ENCODE measurements at places on chromosomes 3 and 15. TPM values are rescaled to one million over a fixed set of nuclear protein-coding genes. Genes with fewer than 3 reads are reported as not detected.
A peak's percentile ranks its signal among the peaks of the same experiment; 100 is the strongest.

GRCh38 chr15:98668566-98669308, 20.4 kb downstream of the IGF1R start:
- H3K27ac ChIP-seq, result no peak overlapping the region
- no peaks in the 10 kb centered on the region for H3K36me3 ChIP-seq
- no peak for DNase-seq
- no peak overlapping the region for H3K4me3 ChIP-seq

DNA sequence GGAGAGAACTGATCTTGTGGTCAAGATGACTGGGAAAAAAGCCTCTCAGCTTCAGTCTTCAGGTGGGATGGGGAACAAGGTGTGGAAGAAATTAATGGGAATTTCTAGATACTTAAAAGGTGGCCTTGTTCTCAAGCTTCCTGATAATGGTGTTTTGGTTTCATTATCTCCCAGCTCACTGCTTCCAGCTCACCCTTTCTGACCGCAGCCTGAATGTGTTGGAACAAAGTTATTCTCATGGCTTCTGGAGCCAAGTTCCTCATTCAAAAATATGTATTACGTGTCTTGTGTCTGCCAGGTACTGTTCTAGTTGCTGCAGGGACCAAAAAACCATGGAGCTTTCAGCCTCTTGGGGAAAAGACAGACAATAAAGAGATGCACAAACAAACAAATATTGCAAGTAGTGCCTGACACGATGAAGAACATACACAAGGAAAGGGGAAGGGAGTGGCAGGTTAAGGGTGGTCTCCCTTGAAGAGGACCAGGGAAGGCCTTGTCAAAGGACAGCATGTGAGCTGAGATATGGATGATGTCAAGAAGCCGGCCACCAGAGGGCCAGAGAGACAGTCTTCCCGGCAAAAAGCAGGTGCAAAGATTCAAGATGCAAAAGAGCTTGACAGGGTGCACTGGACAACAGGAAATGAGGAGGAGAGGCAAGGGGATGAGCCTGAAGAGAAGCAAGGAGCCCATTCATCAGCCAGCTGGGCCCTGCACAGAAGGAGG, 35.5 kb downstream of the ARRDC4 start:
- no peaks in the 10 kb centered on the region for H3K4me1 ChIP-seq
- H3K36me3 ChIP-seq, result no peaks in the 10 kb centered on the region
- DNase-seq, result no peak
- H3K27ac ChIP-seq, result no peak overlapping the region
- H3K4me3 ChIP-seq, result no peak overlapping the region

DNA sequence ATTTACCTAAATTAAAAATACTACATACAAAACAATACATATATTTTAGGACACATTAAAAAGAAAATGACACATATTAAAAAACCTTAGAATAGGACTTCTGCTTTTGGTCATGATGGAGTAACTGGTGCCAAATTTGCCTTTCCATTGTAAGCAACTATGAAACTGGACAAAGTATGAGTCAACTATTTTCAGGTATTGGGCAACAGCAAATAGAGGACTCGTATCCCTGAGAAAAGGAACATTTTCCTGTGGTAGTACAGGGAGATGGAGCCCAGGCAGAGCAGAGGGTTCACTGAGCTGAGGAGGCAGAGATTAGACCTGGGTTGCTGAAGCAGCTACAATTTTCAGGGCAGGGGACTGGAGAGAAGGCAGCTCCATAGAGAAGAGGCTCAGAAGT, 14.7 kb downstream of the CCR1 start:
- H3K4me1 ChIP-seq, result no peaks in the 10 kb centered on the region
- no peaks in the 10 kb centered on the region for H3K27me3 ChIP-seq
- H3K4me3 ChIP-seq, result no peak overlapping the region

DNA sequence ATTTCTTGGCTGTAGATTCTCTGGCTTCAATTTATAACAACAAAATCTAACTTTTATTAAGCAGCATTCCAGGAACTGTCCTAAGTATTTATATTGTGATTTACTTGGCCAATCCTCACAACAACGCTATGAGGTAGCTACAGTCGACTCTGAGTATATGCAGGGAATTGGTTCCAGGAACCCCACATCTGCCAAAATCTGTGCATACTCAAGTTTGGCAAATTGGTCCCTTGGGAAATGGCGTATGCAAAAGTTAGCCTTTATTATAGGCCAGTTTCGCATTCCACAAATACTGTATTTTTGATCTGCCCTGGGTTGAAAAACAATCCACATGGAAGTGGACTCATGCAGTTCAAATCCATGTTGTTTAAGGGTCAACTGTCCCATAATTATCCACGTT, 53.9 kb downstream of the RAP2B start:
- no peaks in the 10 kb centered on the region for H3K36me3 ChIP-seq
- peaks cover 20% of the 10 kb centered on the region for H3K4me1 ChIP-seq
- H3K27ac ChIP-seq, result no peak overlapping the region
- DNase-seq, result no peak
- H3K4me3 ChIP-seq, result no peak overlapping the region

DNA sequence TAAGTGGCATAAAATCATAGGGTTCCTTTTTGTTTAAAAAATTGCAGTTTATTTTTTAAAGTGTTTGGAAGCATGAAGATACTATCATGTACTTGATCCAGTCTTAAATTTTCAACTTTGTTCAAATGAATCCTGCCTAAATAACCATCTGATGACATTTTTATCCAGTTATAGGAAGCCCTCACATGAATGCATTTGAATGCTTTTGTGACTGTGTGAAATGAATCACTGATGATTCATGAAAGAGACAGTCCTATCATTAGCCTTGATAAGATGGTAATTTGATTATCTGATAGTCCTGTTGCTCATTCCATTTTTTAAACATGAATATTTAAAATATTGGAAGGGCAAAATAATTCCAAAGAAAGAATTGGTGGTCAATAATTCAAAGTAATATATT, 401.9 kb upstream of the ROBO2 start:
- H3K27ac ChIP-seq, result no peak overlapping the region
- H3K4me1 ChIP-seq, result no peaks in the 10 kb centered on the region
- DNase-seq, result no peak

- peaks cover 42% of the 10 kb centered on the region for H3K4me1 ChIP-seq
- H3K4me3 ChIP-seq, result peak overlapping the region; percentile 54
- no peaks in the 10 kb centered on the region for H3K27me3 ChIP-seq
- H3K27ac ChIP-seq, result peak overlapping the region; percentile 1
- no peaks in the 10 kb centered on the region for H3K36me3 ChIP-seq
Observed at GRCh38 chr3:196611761-196612483, 27.6 kb upstream of the NRROS start.

DNA sequence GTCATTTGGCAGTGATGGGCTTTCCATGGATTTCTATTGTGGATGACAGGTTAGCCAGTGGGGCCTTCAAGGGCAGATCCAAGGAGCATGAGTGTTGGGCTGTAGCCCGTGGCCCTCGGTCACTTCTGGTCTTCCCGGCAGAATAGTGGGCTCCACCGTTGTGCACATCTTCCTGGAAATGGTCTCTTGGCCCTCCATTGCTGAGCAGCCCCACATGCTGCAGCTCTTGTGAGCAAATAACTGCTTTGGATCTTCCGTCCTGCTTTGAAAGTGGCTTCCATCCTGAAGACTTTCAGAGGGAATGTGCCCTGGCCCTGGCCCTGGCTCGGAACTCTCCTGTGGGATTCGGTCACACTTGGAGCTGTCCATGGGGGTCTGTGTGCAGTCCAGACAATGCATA, 102.8 kb downstream of the SNRPN start:
- no peaks in the 10 kb centered on the region for H3K4me1 ChIP-seq
- peaks cover 19% of the 10 kb centered on the region for H3K36me3 ChIP-seq
- H3K27ac ChIP-seq, result no peak overlapping the region
- DNase-seq, result no peak
- H3K27me3 ChIP-seq, result no peaks in the 10 kb centered on the region

DNA sequence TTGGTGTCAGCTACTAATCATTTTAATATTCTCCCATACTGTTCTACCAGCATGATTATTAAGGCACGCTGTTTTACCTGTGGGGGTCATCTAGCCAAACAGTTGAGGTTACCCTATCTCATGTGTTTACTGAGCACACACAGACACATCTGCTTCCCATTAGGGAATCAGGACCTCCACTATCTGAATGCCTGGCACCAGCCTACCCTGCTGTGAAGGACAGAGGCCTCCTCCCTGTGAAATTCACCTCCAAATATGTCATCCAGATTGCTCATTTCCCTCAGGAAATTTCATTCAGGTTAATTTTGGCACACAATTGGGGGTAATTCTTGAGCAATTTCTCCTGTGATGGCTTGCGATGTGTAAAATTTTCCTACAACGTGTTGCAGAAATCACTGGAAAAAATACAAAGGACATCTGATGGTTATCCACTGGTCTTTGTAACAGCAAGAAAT, 155.6 kb upstream of the NR2E3 start:
- no peaks in the 10 kb centered on the region for H3K27me3 ChIP-seq
- no peaks in the 10 kb centered on the region for H3K4me1 ChIP-seq
- no peaks in the 10 kb centered on the region for H3K36me3 ChIP-seq
- DNase-seq, result no peak

DNA sequence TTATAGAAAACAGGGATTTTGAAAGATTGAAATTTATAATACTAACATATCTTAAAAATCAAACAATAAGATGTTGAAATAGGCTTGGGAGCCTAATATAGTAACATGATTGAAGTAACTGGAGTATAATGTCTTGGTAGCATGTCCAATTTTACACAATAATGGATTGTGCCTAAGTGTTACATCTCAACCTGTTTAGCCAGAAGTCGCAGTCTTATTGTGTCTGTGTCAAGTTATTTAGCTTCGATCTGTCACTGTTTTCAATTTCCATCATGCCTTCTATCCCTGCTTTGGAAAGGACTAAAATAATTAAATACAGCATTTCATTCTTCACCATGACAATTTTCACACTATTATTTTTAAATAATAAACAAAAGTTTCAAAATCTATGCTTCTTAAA, 1352.2 kb downstream of the SI start:
- no peaks in the 10 kb centered on the region for H3K27me3 ChIP-seq
- H3K4me3 ChIP-seq, result no peak overlapping the region
- no peaks in the 10 kb centered on the region for H3K4me1 ChIP-seq
- no peaks in the 10 kb centered on the region for H3K36me3 ChIP-seq
- no peak overlapping the region for H3K27ac ChIP-seq
- no peak for DNase-seq

DNA sequence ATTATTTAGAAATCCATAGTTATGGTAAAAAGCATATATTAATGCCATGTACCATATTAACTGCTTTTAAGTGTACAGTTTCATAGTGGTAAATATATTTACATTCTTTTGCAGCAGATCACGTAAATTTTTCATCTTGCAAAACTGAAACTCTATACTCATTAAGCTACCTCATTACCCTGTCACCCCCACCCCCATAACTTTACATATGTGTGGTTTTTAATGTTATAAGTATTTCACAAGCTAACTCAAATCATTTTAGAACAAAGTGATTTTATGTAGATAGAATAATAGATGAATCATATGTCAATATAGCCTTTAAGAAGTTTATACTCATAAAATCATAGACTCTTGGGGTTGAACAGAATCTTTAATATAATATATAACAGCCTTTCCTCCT, 7.1 kb upstream of the TP63 start:
- no peak overlapping the region for H3K27ac ChIP-seq
- H3K4me1 ChIP-seq, result no peaks in the 10 kb centered on the region
- no peaks in the 10 kb centered on the region for H3K36me3 ChIP-seq
- H3K4me3 ChIP-seq, result no peak overlapping the region
- DNase-seq, result no peak

- peaks cover 28% of the 10 kb centered on the region for H3K4me1 ChIP-seq
- H3K36me3 ChIP-seq, result no peaks in the 10 kb centered on the region
- DNase-seq, result no peak
- H3K27me3 ChIP-seq, result no peaks in the 10 kb centered on the region
- H3K4me3 ChIP-seq, result no peak overlapping the region
- H3K27ac ChIP-seq, result no peak overlapping the region
Observed at GRCh38 chr3:152399374-152399773, 130.6 kb downstream of the MBNL1 start.

GRCh38 chr3:17632401-17633100, 109.9 kb downstream of the TBC1D5 start:
- H3K4me3 ChIP-seq, result no peak overlapping the region
- no peaks in the 10 kb centered on the region for H3K36me3 ChIP-seq
- H3K27ac ChIP-seq, result no peak overlapping the region

TMEM212 gene
- not detected for total RNA-seq

A4GNT gene
- not detected for total RNA-seq

LRRC34 gene
- total RNA-seq, result 0.28 TPM

Data from T-cell (primary cell).